Right renal cortex interstitium (tissue), 3 donors: ENCODE measurements at places on chromosomes 1 and 21. TPM values are rescaled to one million over a fixed set of nuclear protein-coding genes. Genes with fewer than 3 reads are reported as not detected.

GRCh38 chr1:1664941-1665814 lies 6.4 kb upstream of the CDK11B start:
- no peak for DNase-seq

- DNase-seq, result no peak
Observed at GRCh38 chr1:52063192-52063591, 7.1 kb downstream of the BTF3L4 start.

DNA sequence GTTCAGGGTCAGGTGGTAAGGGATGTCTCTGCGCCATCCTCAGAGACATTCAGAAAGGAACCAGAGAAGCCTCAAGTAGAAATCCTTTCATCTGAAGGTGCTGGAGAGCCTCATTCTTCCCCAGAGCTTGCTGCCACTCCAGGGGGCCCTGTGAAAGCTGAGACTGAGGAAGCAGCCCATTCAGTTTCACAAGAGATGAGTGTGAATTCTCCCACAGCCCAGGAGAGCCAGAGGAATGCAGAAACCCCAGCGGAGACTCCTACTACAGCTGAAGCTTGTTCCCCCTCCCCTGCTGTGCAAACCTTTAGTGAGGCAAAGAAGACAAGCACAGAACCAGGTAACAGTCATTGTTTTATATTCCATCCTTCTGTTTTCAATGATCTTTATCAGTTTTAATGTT lies 38.7 kb downstream of the ZBTB40 start:
- no peak for DNase-seq

Gene FLG
- 2.2 TPM for polyA plus RNA-seq

Gene KRTAP19-3
- polyA plus RNA-seq, result not detected
